PC-9 (cell line): ENCODE measurements at places on chromosomes 1 and 21. TPM values are rescaled to one million over a fixed set of nuclear protein-coding genes. Genes with fewer than 3 reads are reported as not detected.

- H3K4me1 ChIP-seq, result peaks cover 5% of the 10 kb centered on the region; the same call in 1 of the 2 replicates
- H3K27me3 ChIP-seq, result no peaks in the 10 kb centered on the region
- DNase-seq, result no peak
Measured at GRCh38 chr1:36182734-36183133, 26.8 kb downstream of the MAP7D1 start.

GRCh38 chr1:93702111-93702827 is 20.6 kb upstream of the BCAR3 start:
- peak overlapping the region; percentile 97 for H3K27ac ChIP-seq
- peak; percentile 86 for DNase-seq
- peaks cover 7% of the 10 kb centered on the region for H3K36me3 ChIP-seq
- H3K4me1 ChIP-seq, result peaks cover 73% of the 10 kb centered on the region
- no peaks in the 10 kb centered on the region for H3K27me3 ChIP-seq
- peak overlapping the region; percentile 25; the same call in 1 of the 2 replicates for H3K4me3 ChIP-seq

Gene SLC9C2
- not detected in 2 replicates for total RNA-seq

Gene REN
- 0.81 TPM in 1 of 2 replicates, not detected in the other for total RNA-seq

- H3K4me3 ChIP-seq, result no peak overlapping the region
- no peaks in the 10 kb centered on the region for H3K4me1 ChIP-seq
- no peak for DNase-seq
- H3K27me3 ChIP-seq, result no peaks in the 10 kb centered on the region
Measured at GRCh38 chr1:198423673-198424072, 116.8 kb downstream of the ATP6V1G3 start.

GRCh38 chr1:19903621-19904020 is 19.8 kb downstream of the PLA2G2E start:
- H3K27ac ChIP-seq, result peak overlapping the region; percentile 82
- peak; percentile 59 for DNase-seq
- H3K27me3 ChIP-seq, result no peaks in the 10 kb centered on the region
- H3K36me3 ChIP-seq, result peaks cover 9% of the 10 kb centered on the region
- H3K4me1 ChIP-seq, result peaks cover 20% of the 10 kb centered on the region

DNA sequence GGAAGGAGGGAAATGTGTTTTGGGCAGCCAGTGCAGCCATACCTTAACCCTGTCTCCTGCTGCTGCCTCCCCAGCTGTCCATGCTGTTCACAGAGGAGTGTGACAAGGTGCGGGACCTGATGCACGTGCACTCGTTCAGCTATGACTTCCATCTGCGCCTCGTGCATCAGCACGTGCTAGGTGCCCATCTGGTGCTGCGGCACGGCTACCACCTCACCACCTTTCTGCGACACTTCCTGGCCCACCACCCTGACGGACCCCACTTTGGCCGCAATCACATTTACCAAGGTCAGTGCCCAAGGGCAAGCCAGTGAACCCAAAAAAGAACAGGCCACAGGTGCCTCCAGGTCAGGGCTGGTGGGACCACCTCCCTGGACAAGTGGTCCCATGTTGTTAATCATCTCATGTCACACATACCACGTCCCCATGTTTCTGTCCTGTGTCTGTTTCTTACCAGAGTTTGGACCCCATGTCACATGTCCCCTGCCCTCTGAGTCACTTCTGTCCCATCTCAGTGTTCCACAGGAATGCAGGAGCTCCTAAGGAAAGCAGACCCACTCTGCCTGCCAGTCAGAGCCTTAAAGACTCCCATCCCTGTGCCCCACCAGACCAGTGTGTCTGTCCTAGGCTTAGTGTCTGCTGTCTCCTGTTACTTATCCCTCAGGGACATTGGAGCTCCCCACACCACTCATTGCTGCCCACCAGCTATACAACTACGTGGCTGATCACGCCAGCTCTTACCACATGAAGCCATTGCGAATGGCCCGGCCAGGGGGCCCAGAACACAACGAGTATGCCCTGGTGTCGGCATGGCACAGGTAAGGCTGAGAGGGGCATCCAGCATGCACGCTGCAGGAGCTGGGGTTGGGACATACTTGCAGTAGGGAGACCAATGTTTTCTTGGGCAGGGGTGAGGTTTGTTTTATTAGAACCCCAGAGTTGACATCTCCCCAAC is 6.6 kb downstream of the HYI start:
- H3K4me1 ChIP-seq, result no peaks in the 10 kb centered on the region
- no peaks in the 10 kb centered on the region for H3K27me3 ChIP-seq
- no peak overlapping the region for H3K4me3 ChIP-seq
- no peak overlapping the region for H3K27ac ChIP-seq

GRCh38 chr1:27038020-27038419 is 25.4 kb upstream of the TENT5B start:
- H3K27ac ChIP-seq, result no peak overlapping the region
- DNase-seq, result no peak
- H3K4me1 ChIP-seq, result no peaks in the 10 kb centered on the region
- H3K27me3 ChIP-seq, result no peaks in the 10 kb centered on the region

DNA sequence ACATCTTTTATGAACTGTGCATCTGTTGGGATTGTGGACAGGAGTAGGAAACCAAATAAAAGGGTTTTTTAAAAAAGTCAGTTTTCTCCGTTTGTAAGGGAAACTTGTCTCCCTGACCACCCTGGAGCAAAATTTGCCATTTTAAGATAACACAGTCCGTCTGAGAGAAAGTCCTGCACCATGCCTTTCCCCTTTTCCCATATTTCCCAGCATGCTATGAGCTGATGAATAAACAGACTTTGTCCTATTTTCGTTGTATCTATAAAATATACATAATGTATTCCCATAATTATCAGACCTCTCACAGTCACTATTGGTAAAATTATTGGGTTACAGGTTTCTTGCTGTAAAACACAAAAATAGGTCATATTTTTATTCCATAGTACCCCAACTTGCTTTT is 1.7 kb upstream of the AKT3 start:
- H3K36me3 ChIP-seq, result no peaks in the 10 kb centered on the region
- no peaks in the 10 kb centered on the region for H3K27me3 ChIP-seq
- no peak for DNase-seq
- H3K27ac ChIP-seq, result peak overlapping the region; percentile 85

Gene RSPH1
- total RNA-seq, result 4.3 and 8.0 TPM in 2 replicates

- no peak overlapping the region for H3K4me3 ChIP-seq
- no peak for DNase-seq
- H3K27ac ChIP-seq, result no peak overlapping the region
- peaks cover 38% of the 10 kb centered on the region for H3K36me3 ChIP-seq
Measured at GRCh38 chr1:47298025-47298699, 15.8 kb downstream of the STIL start.

DNA sequence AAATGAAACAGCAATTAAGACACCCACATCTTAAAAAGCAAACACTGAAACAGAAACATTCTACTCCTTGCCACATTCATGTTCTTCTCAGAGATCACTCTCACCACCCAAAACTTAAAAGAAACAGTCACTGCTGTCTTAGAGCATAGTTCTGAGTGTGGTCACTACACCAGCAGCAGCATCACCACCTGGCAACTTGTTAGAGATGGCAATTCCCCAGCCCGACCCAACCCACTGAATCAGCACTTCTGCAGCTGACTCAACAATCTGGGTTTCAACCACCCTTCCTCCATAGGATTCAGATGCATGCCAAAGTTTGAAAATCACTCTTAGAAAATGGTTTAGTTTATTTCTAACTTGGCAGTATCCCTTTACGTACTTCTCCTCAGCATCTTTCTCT is 126.1 kb downstream of the CDC42BPA start:
- DNase-seq, result no peak
- no peak overlapping the region for H3K27ac ChIP-seq
- H3K27me3 ChIP-seq, result no peaks in the 10 kb centered on the region
- no peak overlapping the region for H3K4me3 ChIP-seq
- H3K36me3 ChIP-seq, result no peaks in the 10 kb centered on the region

Gene RPTN
- not detected in 2 replicates for total RNA-seq

- DNase-seq, result peak; percentile 50
- no peaks in the 10 kb centered on the region for H3K27me3 ChIP-seq
- H3K36me3 ChIP-seq, result peaks cover 13% of the 10 kb centered on the region; the same call in 1 of the 2 replicates
- H3K4me1 ChIP-seq, result peaks cover 59% of the 10 kb centered on the region
Measured at GRCh38 chr1:234656944-234657654, 47.1 kb upstream of the IRF2BP2 start.

DNA sequence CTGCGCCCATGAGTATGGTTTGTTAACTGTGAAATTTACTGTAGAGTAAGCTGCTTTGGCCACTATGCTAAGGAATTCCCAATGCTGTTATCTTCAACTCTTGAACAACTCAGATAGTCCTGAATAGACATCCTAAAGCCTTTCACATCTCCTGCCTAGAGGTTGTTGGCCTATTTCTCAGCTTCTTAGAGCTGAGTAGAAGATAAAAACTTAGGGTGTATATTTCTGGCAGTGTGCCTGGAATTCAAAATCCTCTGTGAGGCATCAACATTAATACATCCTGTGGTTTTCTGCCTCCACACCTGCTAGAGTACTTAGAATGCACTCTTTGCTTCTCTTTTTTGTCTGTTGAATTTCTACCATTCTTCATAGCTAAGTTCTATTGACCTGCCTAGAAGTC is 45.8 kb upstream of the RC3H1 start:
- DNase-seq, result peak; percentile 8
- no peaks in the 10 kb centered on the region for H3K36me3 ChIP-seq
- H3K27ac ChIP-seq, result no peak overlapping the region
- H3K27me3 ChIP-seq, result no peaks in the 10 kb centered on the region
- H3K4me1 ChIP-seq, result no peaks in the 10 kb centered on the region

- no peaks in the 10 kb centered on the region for H3K36me3 ChIP-seq
- no peaks in the 10 kb centered on the region for H3K27me3 ChIP-seq
- DNase-seq, result no peak
Measured at GRCh38 chr1:215005078-215005477, 77.5 kb upstream of the KCNK2 start.

- H3K4me1 ChIP-seq, result 0 out of 2 replicates have a peak, but pooled peaks cover 6% of the 10 kb centered on the region
- DNase-seq, result no peak
- H3K4me3 ChIP-seq, result no peak overlapping the region
- H3K27me3 ChIP-seq, result no peaks in the 10 kb centered on the region
- no peaks in the 10 kb centered on the region for H3K36me3 ChIP-seq
Measured at GRCh38 chr1:47684964-47685762, 247.3 kb downstream of the FOXD2 start.

- H3K4me1 ChIP-seq, result no peaks in the 10 kb centered on the region
- H3K27ac ChIP-seq, result no peak overlapping the region
- no peak overlapping the region for H3K4me3 ChIP-seq
- H3K36me3 ChIP-seq, result no peaks in the 10 kb centered on the region
- DNase-seq, result no peak
Measured at GRCh38 chr1:205430696-205431305, 8.9 kb upstream of the LEMD1 start.

DNA sequence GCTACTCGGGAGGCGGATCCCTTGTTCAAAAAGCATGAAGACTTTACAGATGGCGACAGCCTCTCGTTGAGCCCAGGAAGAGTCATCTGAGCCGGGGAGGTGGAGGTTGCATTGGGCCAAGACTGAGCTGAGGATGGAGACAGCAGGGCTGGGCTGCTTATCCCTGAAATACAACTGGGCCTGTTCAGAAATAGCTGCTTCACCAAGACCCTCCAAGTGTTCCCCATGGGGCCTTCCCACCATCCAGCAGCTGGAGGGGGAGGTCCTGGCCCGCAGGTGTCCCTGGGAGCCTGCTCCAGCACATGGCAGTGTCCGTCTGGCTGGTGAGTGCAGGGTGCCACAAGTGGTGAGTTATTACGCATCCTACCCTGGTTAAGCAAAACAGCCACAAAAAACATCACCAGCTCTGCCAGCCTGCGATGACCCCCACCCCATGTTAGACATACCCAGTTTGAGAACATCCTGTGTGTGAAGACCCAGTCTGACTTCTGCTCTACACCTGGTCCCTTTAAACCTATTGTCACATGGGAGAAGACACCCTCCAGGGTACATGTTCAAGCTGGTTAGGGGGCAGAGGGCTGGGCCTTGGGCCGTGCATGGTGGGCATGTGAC is 93.1 kb upstream of the TMPRSS2 start:
- H3K4me1 ChIP-seq, result peaks cover 19% of the 10 kb centered on the region
- no peaks in the 10 kb centered on the region for H3K27me3 ChIP-seq
- DNase-seq, result no peak
- no peak overlapping the region for H3K4me3 ChIP-seq

Gene HMCN1
- total RNA-seq, result 0.31 and 0.83 TPM in 2 replicates

DNA sequence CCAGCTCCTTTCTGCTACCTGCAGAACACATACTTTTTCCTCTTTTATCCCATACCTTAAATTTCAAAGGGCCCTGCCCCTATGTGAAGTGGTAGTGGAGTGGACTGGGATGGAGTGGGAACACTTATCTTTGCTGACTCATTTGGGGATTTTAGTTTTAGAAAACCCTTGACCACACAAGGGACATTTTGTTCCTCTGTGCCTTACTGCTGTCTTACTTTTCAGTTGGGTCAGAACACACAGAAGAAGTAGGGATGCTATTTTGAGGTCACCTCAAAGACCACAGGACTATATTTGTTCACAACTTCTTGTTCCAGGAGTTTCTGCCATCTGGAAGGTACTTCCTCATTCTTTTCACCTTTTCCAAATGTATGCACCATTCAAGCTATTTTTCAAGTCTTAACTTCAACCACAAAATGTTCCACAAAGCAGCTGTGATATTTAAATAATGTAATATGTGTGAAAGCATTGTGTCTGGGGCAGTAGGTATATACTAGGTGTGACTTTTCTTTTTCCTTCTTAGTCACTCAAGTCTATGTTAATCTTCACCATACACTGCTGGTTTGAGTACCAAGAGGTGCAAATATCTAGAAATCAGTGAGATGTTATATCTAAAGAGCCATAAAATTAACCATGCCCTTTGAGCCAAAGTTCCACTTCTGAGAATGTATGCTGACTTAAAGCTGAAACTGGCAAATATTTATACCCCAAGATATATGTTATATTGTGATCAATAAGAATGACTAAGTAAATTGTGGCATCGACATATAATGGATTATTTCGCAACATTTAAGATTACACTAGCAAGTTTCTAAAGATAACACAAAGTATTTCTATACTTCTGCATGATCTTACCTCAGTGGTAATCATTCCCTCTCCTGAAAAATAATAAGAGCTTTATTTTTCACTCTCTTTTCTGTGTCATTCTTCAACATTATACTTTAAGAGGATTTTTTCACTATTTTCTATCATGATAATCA is 308.5 kb downstream of the MRPL39 start:
- no peaks in the 10 kb centered on the region for H3K27me3 ChIP-seq
- H3K4me1 ChIP-seq, result no peaks in the 10 kb centered on the region
- no peaks in the 10 kb centered on the region for H3K36me3 ChIP-seq
- DNase-seq, result no peak
- H3K4me3 ChIP-seq, result no peak overlapping the region
- no peak overlapping the region for H3K27ac ChIP-seq

GRCh38 chr1:47572731-47573430 is 135.0 kb downstream of the FOXD2 start:
- H3K27me3 ChIP-seq, result no peaks in the 10 kb centered on the region
- H3K27ac ChIP-seq, result no peak overlapping the region
- peaks cover 18% of the 10 kb centered on the region for H3K4me1 ChIP-seq
- H3K4me3 ChIP-seq, result no peak overlapping the region

DNA sequence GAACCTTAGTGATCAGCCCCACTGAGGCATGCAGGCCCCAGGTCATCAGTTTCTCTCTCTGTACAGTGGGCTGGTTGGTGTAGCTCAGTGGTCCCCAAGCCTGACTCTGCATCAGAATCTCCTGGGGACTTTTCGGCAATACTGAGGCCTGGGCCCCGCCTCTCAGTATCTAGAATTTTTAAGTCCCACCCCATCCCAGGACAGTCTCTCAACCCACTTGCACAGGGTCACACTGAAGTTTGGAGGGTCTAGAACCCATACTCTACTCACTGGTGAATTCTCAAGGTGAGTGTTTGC is 216.4 kb downstream of the MATN1 start:
- DNase-seq, result no peak
- H3K36me3 ChIP-seq, result no peaks in the 10 kb centered on the region
- H3K27me3 ChIP-seq, result no peaks in the 10 kb centered on the region
- H3K4me3 ChIP-seq, result no peak overlapping the region

GRCh38 chr1:26225033-26225831 is 8.8 kb upstream of the CEP85 start:
- H3K27me3 ChIP-seq, result no peaks in the 10 kb centered on the region
- no peak overlapping the region for H3K27ac ChIP-seq
- no peak for DNase-seq
- H3K4me3 ChIP-seq, result no peak overlapping the region

Gene EXTL1
- total RNA-seq, result 0.13 and 0.63 TPM in 2 replicates

Gene SPRR1A
- total RNA-seq, result not detected in 2 replicates

Gene ANKRD35
- 0.78 and 1.2 TPM in 2 replicates for total RNA-seq
